ENCODE measurements at places on chromosomes 2 and 18.

GRCh38 chr2:72681016-72681995 lies 144.5 kb downstream of the EXOC6B start:
- no peak for DNase-seq

DNA sequence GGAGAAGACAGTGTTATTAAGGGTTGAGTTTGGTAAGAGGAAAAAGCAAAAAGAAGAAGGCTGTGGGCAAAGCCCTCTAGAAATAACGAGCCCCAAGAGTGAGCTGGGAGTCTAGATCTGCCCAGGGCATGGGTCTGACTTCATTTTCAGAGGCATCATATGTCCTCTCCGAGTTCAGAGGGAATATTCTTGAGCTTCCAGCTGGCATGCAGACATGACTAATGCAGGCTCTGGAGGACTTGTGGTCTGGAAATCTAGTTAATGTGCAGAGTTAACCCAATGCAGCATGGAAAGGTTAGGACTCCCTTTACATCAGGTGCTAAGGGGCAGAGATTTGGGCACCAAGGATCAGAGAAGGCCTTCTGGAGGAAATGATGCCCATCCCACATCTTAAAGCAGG lies 7.3 kb downstream of the ACMSD start:
- DNase-seq, result no peak

DNA sequence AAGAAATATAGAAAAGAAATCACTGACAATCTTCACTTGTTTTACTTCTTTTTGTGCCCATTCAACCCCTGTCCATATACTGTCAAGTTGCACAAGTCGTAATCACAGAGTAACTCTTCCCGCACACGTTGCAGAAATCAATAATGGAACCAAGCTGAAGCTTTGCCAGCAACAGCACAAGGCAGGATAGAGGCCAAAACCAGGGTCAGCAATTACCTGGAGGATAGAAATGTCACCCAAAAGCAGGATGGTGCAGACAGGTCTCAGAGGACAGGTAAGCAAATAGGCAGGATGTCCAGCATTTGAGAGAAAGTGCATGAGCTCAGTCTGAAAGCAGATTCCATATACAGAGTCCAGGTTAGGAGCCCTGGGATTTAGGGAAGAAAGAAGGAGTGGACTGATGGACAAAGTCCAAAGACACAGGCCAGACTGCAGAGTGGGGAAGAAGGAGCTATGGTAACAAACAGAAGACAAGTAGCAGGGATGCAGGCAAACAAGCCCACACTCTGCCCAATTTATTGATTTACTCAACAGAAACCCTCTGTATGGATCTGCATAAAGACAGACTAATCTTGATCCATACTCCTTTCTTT lies 52.7 kb downstream of the PID1 start:
- no peak for DNase-seq

- DNase-seq, result no peak
These were observed 963 bp downstream of the ERFE start for GRCh38 chr2:238159661-238160205.

- no peak for DNase-seq
These were observed 46.3 kb downstream of the EMX1 start for GRCh38 chr2:72963423-72964145.

DNA sequence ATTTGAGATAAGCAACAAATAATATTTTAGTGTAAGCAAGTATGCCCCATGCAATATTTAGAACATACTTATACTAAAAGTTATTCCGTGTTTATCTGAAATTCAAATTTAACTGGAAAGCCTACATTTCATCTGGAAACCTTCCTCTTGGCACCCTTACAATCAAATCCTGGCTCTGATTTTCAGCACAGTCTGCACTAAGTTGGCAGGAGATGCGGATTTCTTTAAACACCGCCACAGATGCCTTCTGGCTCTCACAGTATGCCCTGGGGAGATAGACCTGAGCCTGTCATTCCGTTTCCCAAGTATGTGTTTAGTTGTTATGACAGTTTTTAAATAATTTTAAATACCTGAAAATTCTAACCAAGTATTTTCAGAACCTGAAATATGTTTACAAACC lies 7.3 kb upstream of the MLPH start:
- DNase-seq, result no peak

- no peak for DNase-seq
These were observed 1033.0 kb upstream of the PIK3C3 start for GRCh38 chr18:40921845-40922629.

DNA sequence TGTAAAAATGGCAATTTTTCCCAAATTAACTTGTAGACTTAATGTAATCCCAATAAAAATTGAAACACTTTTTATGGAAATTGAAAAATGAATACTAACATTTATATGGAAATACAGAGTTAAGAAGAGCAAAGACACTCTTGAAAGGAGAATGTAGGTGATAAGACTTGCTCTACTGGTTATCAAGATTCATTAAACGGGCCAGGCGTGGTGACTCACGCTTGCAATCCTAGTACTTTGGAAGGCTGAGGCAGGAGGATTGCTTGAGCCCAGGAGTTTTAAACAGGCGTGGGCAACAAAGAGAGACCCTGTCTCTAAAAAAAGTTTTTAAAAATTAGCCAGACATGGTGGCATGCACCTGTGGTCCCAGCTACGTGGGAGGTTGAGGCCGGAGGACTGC lies 29.5 kb upstream of the ZNF396 start:
- peak; percentile 26 for DNase-seq

DNA sequence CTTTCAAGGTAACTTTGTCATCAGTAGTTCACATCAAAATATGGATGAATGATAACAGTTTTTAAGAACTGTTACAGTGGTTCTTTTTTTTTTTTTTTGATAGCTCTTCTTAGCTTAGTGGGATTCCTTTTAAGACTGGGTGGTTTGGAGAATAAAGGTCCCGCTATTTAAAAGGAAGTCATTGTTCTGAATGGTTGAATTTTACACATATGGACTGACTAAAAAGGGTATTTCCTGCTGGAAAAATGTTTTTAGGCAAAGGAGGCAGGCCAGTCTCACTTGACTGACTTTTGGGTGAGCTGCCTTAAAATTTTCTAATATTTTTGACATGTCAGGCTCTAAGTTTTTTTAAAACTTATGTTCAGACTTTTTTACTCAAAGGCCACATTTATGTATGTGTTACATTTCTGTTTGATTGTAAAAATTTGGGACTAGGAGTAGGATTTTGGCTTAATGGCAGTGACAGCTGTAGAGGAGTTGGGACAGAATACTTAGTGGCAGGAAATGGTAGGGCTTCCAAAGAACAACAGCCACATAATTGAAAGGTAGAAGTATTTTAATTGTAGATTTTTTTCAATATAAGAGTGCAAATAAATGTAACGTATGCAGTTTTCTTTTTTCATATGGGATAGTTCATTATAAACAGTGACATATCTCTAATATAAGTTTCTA lies 13.7 kb downstream of the VAPA start:
- DNase-seq, result no peak

GRCh38 chr2:236394571-236394970 lies 130.4 kb upstream of the ASB18 start:
- DNase-seq, result no peak

GRCh38 chr18:75377258-75377657 lies 50.2 kb downstream of the SMIM21 start:
- no peak for DNase-seq

GRCh38 chr2:181613241-181613640 lies 43.7 kb downstream of the CERKL start:
- no peak for DNase-seq

GRCh38 chr2:240585681-240586197 lies 795 bp upstream of the CAPN10 start:
- no peak for DNase-seq

GRCh38 chr18:27824841-27825681 lies 351.9 kb downstream of the CDH2 start:
- no peak for DNase-seq

DNA sequence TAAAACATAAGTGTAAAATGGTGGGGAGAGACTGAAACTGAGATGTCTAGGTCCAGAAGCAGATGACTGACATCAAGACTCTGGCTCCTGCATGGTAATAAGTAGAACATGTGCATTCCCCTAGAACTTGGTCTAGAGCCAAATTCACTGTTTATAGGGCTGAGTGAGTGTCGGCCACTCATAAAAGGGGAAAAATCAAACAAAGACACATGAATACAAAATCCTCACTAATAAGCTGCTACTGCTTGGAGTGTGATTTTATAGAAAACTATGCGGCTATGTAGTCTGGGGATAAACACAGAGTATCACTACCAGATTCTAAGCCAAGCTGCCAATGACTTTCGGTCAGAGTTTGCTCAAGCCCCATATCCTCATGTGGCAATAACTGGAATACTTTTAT lies 1080.8 kb upstream of the DDX18 start:
- no peak for DNase-seq

- DNase-seq, result no peak
These were observed 52.4 kb downstream of the PPIG start for GRCh38 chr2:169636440-169637097.

DNA sequence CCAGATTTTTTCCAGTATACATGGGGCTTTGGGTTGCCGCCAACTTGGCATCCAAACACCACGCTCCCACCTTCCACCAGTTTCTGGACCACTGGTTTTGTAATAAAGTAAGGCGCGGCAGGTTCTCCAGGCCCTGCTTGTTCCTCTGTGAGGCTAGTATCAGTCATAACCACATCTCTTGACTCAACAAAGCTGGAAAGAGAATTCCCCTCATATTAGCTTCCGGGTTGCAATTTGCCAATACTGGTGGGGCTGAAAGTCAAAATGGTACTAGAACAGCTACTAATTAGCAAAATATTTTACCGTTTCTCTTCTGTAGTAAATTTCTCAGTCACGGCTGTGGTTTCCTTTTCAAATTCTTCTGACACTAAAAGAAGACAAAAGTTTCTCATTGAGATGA lies 25.0 kb downstream of the TTN start:
- DNase-seq, result no peak

GRCh38 chr2:3481736-3482362 lies 37.5 kb downstream of the ADI1 start:
- no peak for DNase-seq

DNA sequence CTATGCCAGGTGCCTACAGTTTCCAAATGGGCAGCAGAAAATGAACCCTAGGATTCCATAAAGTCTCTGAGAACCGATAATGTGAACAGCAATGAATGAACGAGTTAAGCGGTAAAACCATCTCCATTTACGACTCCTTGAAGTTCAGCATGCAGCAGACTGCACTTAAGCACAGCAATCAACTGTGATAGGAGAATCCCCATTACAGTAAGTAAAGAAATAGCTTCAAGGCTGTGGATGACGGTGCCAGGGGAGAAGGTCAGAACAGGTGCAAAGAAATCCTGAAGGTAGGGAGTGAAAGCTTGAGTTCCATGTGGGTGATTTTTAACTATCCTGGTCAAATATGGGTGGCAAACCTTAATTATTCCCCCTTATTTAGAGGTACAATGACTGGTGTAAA lies 444.4 kb downstream of the NCKAP5 start:
- DNase-seq, result no peak

DNA sequence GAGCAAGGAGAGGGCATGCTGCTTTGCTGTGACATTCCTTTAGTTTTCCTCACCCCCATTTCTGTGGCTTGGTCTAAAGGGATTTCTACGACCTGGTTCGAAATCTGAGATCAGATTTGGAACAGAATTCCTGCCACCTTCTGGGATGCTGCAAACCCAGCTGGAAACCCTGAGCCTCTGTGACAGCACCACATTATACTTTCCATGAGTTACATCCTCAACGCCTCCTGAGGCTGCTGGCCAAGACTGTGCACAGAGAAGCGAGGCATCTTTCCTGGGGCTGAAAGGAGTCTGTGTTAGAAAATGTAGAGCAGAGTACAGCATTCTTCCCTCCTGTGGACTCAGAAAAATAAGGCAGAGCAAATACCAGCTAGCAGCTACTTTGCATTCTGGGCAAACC lies 138.1 kb upstream of the CHAC2 start:
- no peak for DNase-seq

DNA sequence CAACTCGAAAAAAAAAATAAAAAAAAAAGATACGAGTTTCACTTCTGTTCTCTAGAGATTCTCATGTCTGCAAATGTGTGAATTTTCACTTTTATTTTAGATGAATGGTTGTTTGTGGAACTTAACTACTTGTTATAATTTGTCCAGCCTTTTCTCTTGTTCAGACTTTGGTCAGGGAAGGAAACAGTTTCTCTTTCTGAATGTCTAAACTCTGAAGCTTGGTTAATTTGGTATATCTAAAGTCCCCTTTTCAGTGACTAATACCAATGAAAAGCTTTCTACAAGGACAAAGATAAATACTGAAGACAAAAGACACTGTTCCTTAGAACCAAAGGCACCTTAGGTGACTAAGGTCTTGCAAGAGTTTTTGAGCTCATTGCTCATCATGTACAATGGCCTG lies 144.4 kb upstream of the PIEZO2 start:
- DNase-seq, result no peak

DNA sequence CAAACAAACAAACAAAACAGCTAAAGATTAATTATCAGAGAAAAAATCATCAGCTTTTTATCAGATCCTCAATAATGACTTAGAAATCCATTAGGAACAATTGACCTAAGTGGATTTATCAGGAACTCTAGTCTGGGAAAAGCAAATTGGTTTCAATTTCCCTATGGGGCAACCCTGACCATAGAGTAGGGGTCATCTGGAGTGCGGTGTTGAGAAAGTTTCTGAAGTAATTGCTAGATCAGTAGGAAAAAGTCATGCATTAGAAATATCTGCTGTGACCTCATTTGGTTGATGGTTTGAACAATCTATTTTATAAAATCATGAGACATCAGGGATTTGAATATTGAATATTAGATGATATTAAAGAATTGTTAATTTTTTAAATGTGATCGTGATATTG lies 507.9 kb downstream of the TXNL1 start:
- no peak for DNase-seq

GRCh38 chr2:119248311-119248710 lies 24.7 kb downstream of the STEAP3 start:
- no peak for DNase-seq

DNA sequence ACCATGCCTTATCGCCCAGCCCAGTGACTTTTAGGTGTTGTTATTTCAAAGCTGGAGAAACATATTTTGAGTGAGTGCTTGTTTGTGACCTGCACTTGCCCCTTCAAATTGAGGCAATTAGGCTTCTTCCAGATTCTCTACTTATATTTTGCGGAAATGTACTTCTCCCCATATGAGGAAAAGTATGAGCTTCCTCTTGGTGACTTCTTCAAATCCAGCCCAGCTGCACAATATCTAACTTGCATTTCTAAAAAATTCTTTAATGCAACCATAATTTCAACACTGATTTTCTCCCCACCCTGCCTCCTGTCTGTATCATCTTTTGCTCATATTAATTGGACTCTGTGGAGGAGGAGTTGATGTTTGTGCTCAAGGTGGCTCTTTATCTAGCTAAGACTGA lies 391.2 kb upstream of the POU3F3 start:
- no peak for DNase-seq

GRCh38 chr2:220377482-220378155 lies 750.2 kb downstream of the SLC4A3 start:
- no peak for DNase-seq

GRCh38 chr18:11411048-11411447 lies 198.3 kb upstream of the SLC35G4 start:
- no peak for DNase-seq

- no peak for DNase-seq
These were observed 34.8 kb upstream of the PLB1 start for GRCh38 chr2:28461056-28461455.

DNA sequence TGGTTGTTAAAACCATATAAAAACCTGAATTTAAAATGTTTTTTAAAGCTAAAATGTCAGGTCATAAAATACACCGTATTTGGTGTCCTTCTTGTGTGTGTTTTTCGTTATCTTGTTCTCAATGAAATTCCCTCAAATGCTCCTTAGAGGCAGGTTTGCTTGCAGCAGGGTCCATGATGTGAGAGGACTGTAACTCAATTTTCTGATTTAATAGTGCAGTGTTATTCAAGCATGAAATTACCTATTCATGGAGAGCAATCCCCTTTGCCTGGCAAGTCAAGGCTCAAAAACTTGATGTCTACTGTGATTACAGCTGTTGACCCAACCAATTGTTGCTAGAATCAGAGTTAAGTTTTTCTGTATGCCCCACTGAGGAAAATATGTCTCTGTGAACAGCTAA lies 318.2 kb downstream of the GALNT13 start:
- no peak for DNase-seq
